A549 treated with Mapracorat at 1 μM for 4 hours (cell line): ENCODE measurements at places on chromosomes 11 and 22. TPM values are rescaled to one million over a fixed set of nuclear protein-coding genes. Genes with fewer than 3 reads are reported as not detected.

TRIM51 gene
- not detected in 5 replicates for total RNA-seq

TIGD3 gene
- 0.42 to 0.92 TPM (median 0.82 TPM) in 5 replicates for total RNA-seq

OR10D3 gene
- total RNA-seq, result not detected in 5 replicates

TRIM29 gene
- 19.3 to 24.1 TPM (median 22.6 TPM) in 5 replicates for total RNA-seq

RBM4 gene
- 128 to 156 TPM (median 136 TPM) in 5 replicates for total RNA-seq

APOA4 gene
- not detected in 5 replicates for total RNA-seq

ARHGAP20 gene
- total RNA-seq, result 0.02 to 0.06 TPM in 2 of 5 replicates, not detected in the others

PYGM gene
- total RNA-seq, result 0.13 to 0.63 TPM (median 0.32 TPM) in 5 replicates

CCND1 gene
- total RNA-seq, result 156 to 249 TPM (median 201 TPM) in 5 replicates

SMIM35 gene
- 0.04 TPM in 1 of 5 replicates, not detected in the others for total RNA-seq

JHY gene
- total RNA-seq, result 3.0 to 3.8 TPM (median 3.7 TPM) in 5 replicates

CRYAB gene
- 8.3 to 23.1 TPM (median 12.1 TPM) in 5 replicates for total RNA-seq

FUT4 gene
- total RNA-seq, result 2.0 to 2.9 TPM (median 2.5 TPM) in 5 replicates
